ENCODE measurements at places on chromosomes 2 and 18.

- DNase-seq = no peak
Measured at GRCh38 chr2:160715428-160715827, 221.8 kb upstream of the RBMS1 start.

DNA sequence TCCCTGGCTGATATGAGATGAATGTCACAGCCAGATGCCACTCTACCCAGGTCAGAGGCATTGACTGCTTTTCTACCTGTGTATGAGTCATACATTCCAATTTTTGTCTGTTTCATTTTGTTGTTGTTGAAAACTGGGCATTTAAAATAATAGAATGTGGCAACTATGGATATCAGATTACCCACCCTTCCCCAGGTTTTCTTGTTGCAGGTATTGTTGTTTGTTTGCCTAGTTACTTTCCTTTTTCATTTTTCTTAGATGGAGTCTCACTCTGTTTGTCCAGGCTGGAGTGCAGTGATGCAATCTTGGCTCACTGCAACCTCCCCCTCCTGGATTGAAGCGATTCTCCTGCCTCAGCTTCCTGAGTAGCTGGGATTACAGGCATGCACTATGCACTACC, 70.2 kb downstream of the LRRC30 start:
- no peak for DNase-seq

DNA sequence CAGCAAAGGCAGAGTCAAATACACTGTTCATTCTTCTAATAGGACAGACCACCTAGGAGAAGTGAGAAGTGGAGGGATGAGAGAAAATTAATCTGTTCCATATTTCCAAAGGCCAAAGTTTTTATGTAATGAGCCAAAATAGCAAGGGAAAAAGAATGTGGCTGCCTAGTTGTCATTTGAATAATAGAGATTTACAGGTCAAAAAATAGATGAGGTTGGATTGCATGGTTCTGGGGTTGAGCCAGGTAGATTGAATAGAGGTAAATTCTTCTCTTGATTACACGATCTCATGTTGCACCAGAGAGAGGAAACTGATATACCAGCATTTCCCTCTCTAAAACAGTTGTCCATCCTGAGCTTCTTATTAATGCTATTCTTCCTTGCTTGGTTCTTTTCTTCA, 325.8 kb downstream of the CCDC178 start:
- DNase-seq = no peak

GRCh38 chr18:37674570-37674969, 109.0 kb upstream of the CELF4 start:
- no peak for DNase-seq

GRCh38 chr2:180980106-180980942, at the start of gene UBE2E3:
Gene UBE2E3, plus strand, starts transcription at chr2:180980605. Its CDS starts 1,438 bp downstream, at chr2:180982043.
- DNase-seq = peak; percentile 82

DNA sequence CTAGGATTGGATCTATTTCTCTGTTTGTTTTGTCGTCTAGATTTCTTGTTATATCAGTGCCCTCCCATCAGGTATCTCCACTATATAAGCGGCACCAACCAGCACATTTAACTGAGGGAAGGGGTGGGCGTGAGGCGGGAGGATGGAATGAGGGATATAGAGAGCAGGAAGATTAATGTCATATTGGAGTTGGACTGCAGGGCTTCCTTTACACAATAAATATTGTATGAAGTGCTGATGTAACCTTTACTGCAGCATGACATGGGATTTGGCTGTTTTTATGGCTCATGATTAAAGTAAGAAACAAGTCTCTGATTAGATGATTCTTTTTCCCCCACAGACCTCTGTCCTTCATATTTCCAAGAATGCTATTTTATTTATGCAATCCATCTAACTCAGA, 54.8 kb downstream of the TMEM200C start:
- DNase-seq = no peak

- no peak for DNase-seq
Measured at GRCh38 chr2:142875652-142876051, 1.8 kb upstream of the KYNU start.

- DNase-seq = no peak
Measured at GRCh38 chr2:77479395-77479794, 42.8 kb downstream of the LRRTM4 start.

- DNase-seq = no peak
Measured at GRCh38 chr2:173739006-173739405, 226.2 kb downstream of the SP3 start.

DNA sequence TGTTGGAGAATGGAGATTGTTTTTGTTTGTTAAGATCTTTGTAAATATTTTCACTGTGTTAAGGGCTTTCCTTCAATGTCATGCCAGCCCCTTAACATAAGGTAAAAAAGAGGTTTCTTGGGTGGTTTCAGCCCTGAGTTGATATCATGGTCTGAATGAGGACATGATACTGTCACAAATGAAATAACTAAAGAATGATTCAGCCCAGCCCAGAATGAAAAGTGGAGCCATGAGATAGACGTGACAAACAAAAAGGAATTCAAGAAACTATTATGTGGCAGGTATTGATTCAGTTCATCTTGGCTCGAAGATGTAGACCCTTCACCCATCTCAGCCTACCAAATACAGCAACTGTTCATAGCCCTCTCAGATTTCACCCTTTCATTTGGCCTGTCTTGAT, 88.6 kb upstream of the TTN start:
- DNase-seq = no peak

GRCh38 chr2:100554798-100555407, 7.9 kb upstream of the PDCL3 start:
- DNase-seq = peak; percentile 65

DNA sequence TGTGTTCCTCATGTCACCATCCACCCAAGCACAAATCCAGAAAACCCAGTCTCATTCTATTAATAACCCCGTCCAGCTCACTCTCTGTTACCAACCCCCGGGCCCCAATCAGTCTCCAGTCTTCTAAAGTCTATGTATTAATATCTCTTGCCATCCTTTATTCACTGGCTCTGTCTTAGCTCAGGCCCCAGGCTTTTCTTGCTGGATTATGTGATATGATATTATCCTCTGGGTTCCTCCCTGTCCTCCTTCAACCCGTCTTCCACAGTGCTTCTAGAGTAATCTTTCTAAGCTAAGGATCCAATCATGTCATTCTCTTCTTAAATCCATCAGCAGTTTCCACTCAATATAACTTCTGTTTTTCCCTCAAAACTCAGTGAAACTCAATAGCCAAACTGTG, 240.5 kb upstream of the OSR1 start:
- DNase-seq = no peak

- DNase-seq = no peak
Measured at GRCh38 chr2:10501980-10502802, 54.1 kb upstream of the ODC1 start.

DNA sequence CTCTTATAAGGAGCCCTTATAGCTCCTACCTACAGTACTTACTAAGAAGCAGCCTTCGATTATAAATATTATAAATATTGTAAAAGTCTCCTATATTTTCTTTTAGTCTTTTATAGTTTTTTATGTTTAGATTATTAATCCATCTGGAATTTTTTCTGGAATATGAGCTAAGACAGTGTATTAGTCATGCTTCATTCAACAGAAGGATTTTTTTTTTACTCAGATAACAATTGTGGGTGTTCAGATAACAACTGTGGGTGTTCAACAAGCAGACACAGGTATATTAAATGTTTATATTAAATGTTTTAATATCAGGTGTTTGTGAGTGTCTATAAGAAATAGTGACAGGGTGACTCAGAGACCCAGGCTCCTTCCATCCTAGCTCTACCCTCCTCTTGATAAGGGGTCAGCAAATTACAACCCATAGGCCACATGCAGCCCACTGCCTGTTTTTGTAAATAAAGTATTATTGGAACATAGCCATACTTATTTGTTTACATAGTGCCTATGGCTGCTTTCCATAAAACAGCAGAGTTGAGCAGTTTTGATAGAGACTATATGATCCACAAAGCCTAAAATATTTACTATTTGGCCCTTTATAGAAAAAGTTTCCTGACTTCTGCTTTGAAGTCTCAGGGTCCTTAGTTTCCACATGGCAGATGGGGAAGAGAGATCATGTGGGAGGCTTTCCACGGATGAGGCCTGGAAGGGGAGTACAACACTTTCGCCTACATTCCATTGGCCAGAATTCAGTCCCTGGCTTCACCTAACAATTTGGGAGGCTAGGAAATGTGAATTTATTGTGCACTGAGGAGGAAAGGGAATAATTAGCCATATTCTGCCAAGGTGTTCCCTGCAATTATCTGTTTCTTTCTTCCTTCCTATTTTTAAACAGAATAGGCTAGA, 4.3 kb upstream of the SPATS2L start:
- DNase-seq = no peak

- no peak for DNase-seq
Measured at GRCh38 chr2:99572373-99573164, 82.8 kb upstream of the REV1 start.

DNA sequence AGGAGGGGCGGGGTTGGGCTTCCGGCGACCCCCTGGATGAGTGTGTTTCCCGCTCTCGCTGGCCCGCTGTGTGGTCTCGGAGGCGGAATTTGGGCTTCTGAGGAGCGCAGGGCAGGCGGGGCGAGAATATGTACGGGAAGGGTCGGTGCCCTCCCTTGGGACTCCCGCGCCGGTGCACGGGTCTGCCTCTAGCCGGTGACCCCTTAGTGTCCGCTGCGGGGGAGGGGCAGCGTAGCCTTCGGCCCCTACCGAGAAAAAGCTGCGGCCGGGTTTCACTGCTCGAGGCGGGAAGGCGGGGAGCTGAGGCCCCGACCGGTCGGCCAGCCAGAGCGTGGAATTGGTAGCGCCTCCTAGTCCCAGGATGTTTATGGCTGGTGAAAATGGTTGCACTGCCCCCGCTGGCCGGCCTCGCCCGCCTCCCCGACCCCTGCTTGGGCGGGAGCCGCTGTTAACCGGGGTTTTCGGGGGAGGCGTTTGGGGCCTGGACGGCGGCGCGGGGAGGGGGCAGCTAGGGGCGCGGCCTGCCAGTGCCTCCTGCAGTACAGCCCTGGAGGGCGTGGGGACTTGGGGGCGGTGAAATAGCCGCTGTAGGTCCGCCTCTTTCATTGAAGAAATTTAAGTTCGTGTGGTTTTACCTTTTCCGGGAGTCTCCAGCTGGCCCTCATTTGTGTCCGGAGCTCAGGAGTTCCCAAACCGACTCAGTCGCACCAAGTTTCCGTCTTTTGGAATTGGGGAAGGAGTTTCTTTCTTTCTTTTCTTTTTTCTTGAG, at the start of gene UGP2:
UGP2 (plus strand) TSS at position 643 of the 769 bp plus-strand sequence. CDS start 290 bp downstream, outside the sequence.
- DNase-seq = peak; percentile 86

GRCh38 chr2:107592280-107592624, 234.4 kb upstream of the RGPD4 start:
- no peak for DNase-seq

GRCh38 chr2:216109962-216110614, 940 bp downstream of the XRCC5 start:
- DNase-seq = no peak

DNA sequence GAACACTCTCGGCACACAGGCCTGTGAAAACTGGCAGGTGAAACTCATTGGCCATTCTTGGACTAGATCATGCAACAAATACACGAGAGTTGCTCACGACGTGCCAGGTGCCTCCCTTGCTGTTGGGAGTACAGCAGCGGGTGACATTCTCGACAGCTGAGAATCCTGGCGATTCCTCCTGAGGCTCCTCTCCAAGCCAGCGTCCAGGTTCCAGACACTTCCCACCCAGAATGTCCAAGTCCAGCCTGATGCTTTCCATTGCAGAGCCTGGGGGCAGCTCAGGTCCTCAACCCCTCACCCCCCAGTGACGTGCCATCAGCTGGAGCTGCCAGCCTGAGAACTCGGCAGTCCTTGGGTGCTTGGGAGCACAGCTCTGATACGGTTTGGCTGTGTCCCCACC, 124.2 kb downstream of the PXDN start:
- DNase-seq = no peak

GRCh38 chr18:45666520-45666919, 51.2 kb downstream of the SLC14A2 start:
- no peak for DNase-seq

- DNase-seq = no peak
Measured at GRCh38 chr2:20478961-20479360, 32.1 kb downstream of the RHOB start.

DNA sequence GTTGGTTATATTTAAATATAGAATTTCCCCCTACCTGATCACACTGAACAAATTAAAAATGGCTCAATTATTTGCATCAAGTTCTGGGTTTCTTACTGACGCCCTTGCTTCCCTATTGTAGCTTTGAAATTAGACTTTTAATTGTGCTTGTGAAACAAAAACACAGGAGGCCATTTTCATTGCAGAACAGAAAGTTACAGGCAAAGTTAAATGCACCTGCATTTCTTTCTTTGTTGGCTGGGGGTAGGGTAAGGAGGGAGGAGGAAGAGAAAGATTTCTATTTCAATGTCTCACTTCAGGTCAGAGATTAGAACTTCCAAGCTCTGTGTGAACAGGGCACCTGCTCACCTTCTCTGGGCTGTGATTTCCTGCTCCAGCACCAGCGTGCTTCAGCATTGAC, 199.6 kb downstream of the BCL11A start:
- DNase-seq = no peak

GRCh38 chr2:24456599-24457556, 34.2 kb upstream of the NCOA1 start:
- DNase-seq = peak; percentile 35

DNA sequence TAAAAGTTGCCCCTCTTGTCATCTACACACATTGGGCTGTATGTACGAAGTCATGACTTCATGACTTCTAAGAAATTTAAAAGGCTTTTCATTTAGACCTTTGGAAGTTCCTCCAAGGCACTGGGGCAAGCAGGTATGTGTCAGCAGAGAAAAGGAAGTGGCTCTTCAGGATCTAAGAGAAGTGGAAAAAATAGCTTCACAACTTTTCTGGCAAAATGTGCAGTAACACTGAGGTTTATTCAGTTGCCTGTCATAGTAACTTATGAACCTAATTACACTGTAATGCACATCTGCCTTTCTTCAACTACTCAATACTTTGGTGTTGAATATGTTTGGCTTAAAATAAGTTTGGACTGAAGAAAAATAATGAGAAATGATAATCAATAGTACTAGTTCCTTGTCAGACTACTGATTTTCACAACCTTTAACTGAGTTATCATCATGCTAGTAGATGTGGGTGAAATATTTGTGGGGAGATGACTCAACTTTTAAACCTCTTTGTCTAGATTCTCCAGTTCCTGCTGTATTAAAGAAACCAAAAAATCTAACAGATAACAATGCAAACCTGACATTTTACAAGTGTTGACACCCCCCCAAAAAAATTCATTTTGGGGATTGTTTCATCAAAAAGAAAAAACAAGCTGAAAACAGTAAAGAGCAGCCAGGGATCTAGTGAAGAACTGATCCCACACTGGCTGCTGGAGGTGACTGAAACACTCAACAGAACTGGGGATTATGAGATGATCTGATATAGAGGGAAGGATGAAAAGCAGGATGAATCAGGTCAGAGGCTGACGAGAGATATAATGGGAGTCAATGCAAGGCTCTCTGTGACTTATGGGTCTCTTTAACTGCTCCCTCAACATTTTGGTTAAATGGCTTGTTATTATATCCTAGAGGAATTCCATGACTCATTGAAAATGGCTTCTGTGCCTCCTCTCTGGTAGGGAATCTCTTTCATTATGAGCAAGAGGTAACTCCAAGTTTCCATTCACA, 84.6 kb downstream of the COLEC12 start:
- no peak for DNase-seq

- no peak for DNase-seq
Measured at GRCh38 chr2:168851674-168852320, 38.4 kb downstream of the SPC25 start.

- no peak for DNase-seq
Measured at GRCh38 chr2:180015951-180016709, 9.0 kb upstream of the CWC22 start.

GRCh38 chr2:46350029-46350689, 53.0 kb downstream of the EPAS1 start:
- DNase-seq = no peak

GRCh38 chr18:23864624-23865023, 149.9 kb upstream of the TTC39C start:
- DNase-seq = no peak

- no peak for DNase-seq
Measured at GRCh38 chr2:156867201-156867600, 390.3 kb upstream of the GALNT5 start.

All from activated CD4-positive, alpha-beta T cell treated with anti-CD3 and anti-CD28 coated beads, Interleukin-2, amount 50 U/mL, for 48 hours (primary cell).